ENCODE measurements at places on chromosomes 4 and X. TPM values are rescaled to one million over a fixed set of nuclear protein-coding genes. Genes with fewer than 3 reads are reported as not detected.

RNF150 gene
- 9.1 TPM for total RNA-seq

DNA sequence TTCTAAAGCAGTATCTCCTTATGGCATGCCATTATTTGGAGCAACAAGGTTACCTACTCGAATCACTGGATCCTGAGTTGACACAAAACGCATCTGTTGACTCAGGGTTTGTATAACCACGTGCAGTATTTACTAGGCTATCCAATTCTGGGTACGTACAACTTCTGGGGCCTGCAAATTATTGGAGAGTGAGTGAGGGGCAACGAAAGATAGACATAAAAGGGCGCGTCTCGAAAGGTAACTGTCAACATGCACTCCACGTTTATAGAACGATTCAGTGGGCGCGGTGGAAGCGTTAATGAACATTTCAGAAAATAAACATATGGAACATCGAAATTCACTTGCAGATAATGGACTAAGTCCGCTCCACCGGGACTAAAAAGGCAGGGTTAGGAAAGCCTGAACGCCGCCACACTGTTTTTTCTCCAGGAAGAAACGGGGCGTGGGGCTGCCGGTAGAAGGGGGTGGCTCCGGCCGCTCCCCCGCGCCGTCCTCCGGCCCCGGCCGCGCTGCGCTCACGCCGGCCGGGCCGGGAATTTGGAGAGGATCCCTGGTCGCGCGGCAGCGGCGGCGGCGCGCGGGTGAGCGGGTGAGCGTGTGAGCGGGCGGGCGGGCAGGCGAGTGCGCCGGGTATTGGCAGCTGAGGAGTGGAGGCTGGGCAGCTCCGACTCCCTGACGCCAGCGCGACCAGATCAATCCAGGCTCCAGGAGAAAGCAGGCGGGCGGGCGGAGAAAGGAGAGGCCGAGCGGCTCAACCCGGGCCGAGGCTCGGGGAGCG lies at the start of gene SMAD1:
Gene SMAD1 (plus strand): TSS at position 690 of the 778 bp plus-strand sequence. CDS start 32,761 bp downstream, outside the sequence.
- no peaks in the 10 kb centered on the region for H3K36me3 ChIP-seq
- H3K4me1 ChIP-seq: peaks cover 24% of the 10 kb centered on the region
- no peaks in the 10 kb centered on the region for H3K27me3 ChIP-seq
- DNase-seq: no peak
- peak within 1 kb of the TSS; percentile 72 for H3K4me3 ChIP-seq
- H3K27ac ChIP-seq: peak within 1 kb of the TSS; percentile 98

- H3K36me3 ChIP-seq: no peaks in the 10 kb centered on the region
- no peak overlapping the region for H3K4me3 ChIP-seq
- no peaks in the 10 kb centered on the region for H3K27me3 ChIP-seq
- no peak overlapping the region for H3K27ac ChIP-seq
Measured at GRCh38 chr4:83582289-83582785, 46.4 kb downstream of the GPAT3 start.

DNA sequence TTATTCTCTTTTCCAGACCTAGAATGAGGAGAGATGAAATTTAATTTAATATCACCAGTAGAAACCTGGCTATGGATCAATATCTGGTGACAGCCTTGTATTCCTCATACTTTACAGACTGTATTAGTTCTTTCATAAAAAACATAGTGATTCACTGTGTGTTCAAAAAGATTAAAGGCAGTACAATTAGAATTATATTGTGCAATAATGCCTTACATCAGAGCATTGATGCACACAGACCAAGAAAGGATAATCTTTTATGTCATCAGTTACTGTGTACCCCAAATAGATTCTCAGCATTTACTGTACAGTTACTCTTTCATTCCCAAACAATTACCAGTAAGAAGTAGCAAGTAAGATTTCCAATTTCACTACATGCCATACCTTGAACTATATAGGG lies 260.5 kb upstream of the ANXA10 start:
- no peak overlapping the region for H3K27ac ChIP-seq
- H3K27me3 ChIP-seq: no peaks in the 10 kb centered on the region
- no peak overlapping the region for H3K4me3 ChIP-seq
- no peaks in the 10 kb centered on the region for H3K4me1 ChIP-seq
- DNase-seq: no peak

DNA sequence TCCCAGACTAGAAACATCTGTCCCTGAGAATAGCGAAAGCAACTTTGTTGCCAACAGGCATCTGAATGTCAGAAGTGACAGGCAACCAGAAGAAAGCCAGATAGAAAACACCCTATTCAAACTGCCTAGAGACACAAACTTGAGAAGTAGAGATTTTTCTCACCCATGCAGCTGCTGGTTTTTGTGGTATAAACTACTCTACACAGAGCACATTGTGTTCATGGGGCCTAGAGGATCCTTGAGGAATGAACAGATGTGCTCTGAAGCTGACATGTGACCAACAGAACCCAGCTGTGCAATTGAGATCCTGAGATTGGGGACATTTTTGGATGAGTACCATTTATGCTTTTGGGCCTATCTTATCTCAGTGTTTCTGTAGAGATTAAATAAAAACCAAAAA lies 63.6 kb upstream of the NRK start:
- H3K4me3 ChIP-seq: no peak overlapping the region
- no peaks in the 10 kb centered on the region for H3K36me3 ChIP-seq
- no peaks in the 10 kb centered on the region for H3K27me3 ChIP-seq
- no peaks in the 10 kb centered on the region for H3K4me1 ChIP-seq

DNA sequence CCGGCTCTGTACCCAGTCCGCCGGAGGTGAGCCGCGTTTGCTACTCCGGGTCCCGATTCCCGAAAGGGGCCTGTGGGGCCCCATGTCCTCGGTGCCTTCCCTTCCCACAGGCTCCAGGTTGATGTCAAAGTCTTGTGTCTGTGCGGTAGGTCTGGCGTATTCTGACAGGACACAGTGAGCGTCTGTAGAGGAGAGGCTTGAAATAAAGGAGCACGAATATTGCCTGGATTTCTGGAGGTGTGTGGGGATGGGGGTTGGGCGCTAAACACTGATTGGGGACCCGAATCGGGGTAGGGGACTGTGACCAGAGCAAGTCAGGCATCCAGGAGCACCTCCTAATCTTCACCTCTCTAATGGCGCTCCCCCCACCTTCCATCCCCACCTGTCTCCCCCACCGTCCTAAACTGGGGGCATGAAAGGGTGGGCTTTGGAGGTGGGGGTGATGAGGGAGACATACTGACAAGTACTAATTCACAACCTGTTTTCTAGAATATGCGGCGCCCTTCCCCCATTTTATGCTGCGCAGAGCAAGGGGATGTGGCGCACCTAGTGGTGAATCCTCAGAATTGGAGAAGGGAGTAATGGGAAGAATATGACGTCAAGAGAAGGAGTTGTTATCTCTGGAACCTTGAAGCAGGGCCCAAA lies 855 bp downstream of the GPRASP2 start:
- H3K4me1 ChIP-seq: no peaks in the 10 kb centered on the region
- H3K27ac ChIP-seq: peak overlapping the region; percentile 82
- no peaks in the 10 kb centered on the region for H3K27me3 ChIP-seq
- DNase-seq: no peak
- no peaks in the 10 kb centered on the region for H3K36me3 ChIP-seq

DNA sequence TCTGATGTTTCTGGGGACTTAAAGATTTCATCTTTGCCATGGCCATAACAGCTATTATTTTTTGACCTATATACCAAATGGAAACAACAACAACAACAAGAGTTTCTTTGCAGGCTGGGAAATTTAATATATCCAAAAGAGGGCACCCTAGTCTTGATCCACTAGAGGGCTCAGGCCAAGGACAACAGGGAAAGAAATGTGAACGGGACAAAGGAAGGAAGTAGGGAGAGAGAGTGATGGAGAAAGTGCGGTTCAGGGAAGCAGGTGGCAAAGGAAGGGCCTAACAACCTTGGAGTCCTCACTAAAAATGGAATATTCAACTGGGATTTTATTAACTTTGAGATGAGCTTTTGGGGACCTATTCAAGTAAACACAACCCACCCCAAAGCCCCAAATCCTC lies 67.8 kb upstream of the SCML1 start:
- H3K27ac ChIP-seq: no peak overlapping the region
- no peaks in the 10 kb centered on the region for H3K36me3 ChIP-seq
- H3K27me3 ChIP-seq: no peaks in the 10 kb centered on the region
- no peak overlapping the region for H3K4me3 ChIP-seq
- H3K4me1 ChIP-seq: no peaks in the 10 kb centered on the region

DNA sequence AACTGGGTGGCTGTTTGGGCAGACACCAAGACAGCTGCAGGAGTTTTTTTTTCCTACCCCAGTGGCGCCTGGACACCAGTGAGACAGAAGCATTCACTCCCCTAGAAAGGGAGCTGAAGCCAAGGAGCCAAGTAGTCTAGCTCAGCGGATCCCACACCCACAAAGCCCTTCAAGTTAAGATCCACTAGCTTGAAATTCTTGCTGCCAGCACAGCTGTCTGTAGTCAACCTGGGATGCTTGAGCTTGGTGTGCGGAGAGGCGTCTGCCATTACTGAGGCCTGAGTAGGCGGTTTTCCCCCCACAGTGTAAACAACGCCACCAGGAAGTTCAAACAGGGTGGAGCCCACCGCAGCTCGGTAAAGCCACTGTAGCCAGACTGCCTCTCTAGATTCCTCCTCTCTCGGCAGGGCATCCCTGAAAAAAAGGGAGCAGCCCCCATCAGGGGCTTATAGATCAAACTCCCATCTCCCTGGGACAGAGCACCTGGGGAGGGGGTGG lies 171.4 kb downstream of the ARHGEF9 start:
- H3K36me3 ChIP-seq: no peaks in the 10 kb centered on the region
- no peak overlapping the region for H3K27ac ChIP-seq
- no peak for DNase-seq
- no peak overlapping the region for H3K4me3 ChIP-seq
- no peaks in the 10 kb centered on the region for H3K4me1 ChIP-seq
- no peaks in the 10 kb centered on the region for H3K27me3 ChIP-seq

DNA sequence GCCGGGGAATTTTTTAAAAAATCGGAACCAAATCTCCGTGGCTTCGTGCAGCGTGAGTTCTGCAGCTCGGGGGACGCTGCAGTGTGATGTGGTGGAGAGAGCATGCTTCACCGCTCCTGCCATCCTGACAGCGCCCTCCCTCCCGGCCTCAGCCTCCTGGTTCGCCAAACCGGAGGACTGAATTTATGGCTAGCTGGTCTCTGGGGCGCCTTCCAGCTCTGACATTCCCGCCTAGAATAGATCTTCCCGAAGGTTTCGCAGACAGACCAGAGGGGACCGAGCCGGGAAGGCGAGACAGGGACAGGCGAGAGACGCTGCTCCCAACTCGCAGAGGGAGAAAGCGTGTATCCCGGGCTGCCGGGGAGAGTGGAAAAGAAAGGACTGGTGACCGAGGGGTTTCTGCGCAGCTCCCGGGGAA lies 25.9 kb downstream of the HOPX start:
- DNase-seq: no peak
- peaks cover 46% of the 10 kb centered on the region for H3K4me1 ChIP-seq
- H3K27me3 ChIP-seq: no peaks in the 10 kb centered on the region
- peak overlapping the region; percentile 67 for H3K27ac ChIP-seq
